Chondrocyte (in vitro differentiated cells): ENCODE measurements at places on chromosomes 4 and X.

GRCh38 chr4:151567056-151567455, 158.1 kb downstream of the FHIP1A start:
- no peak for DNase-seq

DNA sequence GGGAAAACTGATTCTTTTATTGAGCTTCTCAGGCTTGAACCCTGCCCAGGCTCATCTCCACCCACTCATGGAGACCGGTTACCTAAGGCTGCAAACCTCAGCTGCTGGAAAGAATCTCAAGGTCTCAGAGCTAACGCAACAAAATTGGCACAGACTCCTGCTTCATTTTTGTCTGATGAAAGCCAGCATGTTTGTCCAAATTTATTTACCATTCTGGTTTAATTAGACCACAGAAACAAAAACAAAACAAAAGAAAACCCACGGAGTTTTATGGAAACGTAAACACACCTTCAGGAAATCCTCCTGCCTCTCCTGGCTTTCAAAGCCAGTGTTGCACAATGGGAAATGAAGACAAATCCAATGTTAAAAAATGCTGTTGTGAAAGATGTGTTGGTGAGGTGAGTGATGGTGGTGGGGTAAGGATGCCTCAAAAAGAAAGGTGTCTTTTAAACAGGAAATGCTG, 56.4 kb upstream of the PDLIM3 start:
- no peak for DNase-seq

DNA sequence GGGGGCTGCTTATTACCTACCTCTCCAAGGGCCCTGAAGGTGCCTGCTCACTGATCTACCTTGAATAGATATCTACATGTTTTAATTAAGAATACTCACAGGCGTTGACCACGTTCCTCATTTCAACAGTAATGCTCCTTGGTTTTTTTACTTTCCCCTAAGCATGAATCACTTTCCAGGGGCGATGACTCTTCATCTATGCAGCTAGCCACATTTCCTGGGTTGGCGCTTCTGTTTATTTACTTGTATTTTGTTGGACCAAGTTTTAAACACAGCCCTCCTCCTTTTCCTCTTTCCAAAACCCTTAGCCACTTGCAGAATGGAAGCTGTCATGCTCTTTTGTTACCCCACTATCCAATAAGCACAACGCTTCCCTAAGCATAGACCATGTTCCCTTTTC, 50.8 kb downstream of the CBLL2 start:
- no peak for DNase-seq

GRCh38 chr4:60581919-60582536, 618.1 kb upstream of the ADGRL3 start:
- no peak for DNase-seq

DNA sequence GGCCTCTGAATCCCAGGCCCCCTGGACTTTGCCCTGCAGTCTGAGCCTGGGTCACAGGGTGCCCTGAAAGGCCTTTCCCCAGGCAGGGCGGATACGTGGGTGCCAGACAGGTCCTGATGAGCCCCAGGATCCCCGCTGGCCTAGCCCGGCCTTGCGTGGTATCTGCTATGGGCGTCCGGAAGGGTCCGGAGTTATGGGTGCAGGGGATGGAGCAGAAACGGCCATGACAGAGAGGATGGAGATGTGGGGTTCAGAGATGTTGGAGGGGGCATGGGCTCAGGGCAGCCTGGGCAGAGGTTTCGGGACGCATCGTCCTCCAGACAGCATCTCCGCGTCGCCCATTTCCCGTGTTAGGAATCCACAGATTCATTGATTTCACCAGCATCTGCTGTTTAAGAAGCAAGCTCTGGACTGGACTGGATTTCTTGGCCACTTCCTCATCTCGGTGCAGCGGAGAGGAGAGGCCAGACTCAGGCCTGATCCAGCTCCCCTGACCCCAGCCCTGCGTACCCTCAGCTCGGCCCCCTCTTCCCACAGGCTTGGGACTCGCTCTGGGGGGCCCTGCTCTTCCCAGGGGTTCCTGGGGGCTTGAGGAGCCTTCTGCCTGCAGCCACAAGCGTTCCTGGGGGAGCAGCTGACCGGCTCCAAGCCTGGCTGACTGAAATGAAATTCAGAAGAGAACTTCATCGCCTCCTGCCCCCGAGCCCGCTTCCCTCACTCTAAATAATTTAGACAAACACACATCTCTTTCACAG, 86.9 kb upstream of the ADRA2C start:
- DNase-seq: peak; percentile 64

- DNase-seq: no peak
These were observed 25.6 kb upstream of the SPP1 start for GRCh38 chr4:87949961-87950360.

GRCh38 chr4:122053186-122053585, 98.9 kb upstream of the BLTP1 start:
- no peak for DNase-seq

GRCh38 chr4:23084559-23085248, 392.0 kb downstream of the GBA3 start:
- no peak for DNase-seq
